Stimulated activated CD8-positive, alpha-beta memory T cell treated with anti-CD3 and anti-CD28 coated beads, Interleukin-7, amount 100 ng/mL, for 1 hour (primary cell): ENCODE measurements at places on chromosomes 5 and 9.

DNA sequence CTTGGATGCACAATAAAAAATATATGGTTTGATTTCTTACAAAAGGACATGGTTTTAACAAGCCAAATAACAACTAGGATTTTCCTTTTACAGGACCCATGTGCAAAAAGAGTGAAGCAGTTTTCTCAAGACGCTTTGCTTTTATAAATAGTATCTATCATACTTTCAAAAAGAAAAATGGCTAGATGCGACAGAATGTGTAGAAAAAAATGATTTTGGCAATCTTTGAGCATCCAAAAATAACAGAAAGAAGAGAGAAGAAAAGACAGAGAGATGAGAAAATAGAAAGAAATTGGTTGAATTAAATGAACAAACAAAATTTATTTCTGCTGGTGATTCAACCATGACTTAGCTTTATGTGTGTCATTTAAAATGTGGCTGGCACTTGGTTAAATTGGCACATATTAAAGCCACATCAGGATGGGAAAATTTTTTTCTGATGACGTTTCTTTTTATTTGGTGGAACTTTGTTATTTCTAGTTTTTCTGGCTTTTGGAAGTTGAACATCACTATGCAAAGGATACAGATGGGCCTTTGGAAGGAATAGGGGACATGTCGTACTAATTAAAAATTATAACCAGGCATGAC, 35.6 kb upstream of the NREP start:
- DNase-seq, result no peak

DNA sequence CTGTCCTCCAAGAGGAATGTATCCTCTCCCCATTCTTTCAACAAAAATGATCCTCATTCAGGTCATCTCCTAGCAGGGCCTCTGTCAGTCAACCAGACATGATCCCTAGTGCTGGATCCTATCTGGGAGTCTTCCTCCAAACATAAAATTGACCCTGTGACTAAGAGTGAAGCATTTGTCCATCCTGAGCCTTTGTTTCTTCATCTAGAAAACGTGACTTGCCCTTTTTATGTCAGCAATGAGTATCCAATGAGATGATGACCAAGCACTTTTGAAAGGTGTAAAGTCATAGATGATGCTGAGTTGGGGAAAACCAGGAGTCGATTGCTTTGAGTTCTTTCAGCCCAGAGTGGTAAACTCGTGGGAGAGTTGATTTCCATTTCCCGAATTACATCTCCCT, 143.3 kb downstream of the CMYA5 start:
- DNase-seq, result no peak

DNA sequence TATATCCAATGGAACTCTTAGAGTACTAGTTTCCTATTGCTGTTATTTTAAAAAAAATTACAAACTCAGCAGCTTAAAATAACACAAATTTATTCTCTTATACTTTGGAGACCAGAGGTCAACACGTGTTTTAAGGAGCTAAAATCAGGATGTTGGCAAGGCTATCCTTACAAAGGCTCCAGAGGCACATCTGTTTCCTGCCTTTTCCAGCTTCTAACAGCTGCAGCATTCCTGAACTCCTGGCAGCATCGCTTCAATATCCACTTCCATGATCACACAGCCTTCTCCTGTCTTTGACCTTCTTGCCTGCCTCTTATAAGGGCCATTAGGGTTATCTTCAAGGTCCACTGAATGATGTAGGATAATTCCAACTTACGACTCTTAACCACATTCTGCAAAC, 92.2 kb upstream of the CCNG1 start:
- no peak for DNase-seq

DNA sequence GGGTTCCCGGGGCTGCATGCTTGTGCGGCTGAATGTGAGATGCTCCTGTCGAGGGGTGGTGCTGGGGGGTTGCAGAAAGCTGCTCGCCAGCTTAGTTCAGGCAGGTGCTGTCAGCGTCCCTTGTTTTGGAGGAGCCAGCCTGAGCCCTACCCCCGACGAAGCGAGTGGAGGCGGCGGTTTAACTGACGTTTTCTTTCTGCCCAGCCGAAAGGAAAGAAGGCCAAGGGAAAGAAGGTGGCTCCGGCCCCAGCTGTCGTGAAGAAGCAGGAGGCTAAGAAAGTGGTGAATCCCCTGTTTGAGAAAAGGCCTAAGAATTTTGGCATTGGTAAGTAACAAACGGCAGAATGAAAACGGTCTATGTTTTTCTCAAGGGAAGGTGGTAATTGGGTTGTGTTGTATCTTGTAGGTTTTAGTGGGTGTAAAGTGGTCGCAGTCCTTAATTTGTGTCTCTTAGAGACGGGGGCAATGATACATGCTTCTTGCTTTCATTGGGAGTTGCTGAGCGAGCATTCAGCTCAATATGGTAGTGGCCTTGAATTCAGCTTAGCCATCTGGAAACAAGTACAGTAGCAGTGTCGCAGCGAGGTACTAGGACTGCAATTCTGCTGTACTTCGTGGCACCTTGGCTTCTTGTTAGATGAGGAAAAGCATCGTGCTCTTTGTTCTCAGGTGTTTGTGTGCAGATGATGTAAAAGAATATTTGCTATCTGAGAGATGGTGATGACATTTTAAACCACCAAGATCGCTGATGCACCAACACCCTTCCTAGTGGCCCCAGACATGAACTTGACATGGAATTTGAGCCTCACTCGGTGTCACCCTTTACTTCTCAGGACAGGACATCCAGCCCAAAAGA, 928 bp downstream of the RPL7A start:
- DNase-seq, result no peak

DNA sequence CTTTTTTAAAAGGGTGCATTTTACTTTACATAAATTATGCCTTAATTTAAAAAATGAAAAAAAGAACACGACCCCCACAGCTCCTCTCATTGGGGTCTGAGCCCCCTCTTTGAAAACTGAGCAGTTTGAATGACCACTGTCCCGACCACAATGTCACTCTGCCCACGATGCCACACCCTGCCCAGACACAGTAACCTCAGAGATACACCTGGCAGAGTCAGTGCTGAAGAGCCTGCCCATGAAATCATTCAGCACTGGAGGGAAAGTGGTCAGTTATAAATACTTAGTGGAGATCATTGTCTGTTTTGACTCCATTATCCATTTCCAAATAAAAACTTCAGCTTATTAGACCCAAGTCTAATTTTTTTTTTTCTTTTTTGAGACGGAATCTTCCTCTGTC, 49.3 kb downstream of the DNAJC21 start:
- DNase-seq, result no peak

GRCh38 chr5:136230176-136230575, 37.2 kb upstream of the SMIM32 start:
- no peak for DNase-seq

- no peak for DNase-seq
These were observed 809 bp downstream of the MCCC2 start for GRCh38 chr5:71587766-71588532.

- no peak for DNase-seq
These were observed 334.6 kb upstream of the TUSC1 start for GRCh38 chr9:26012797-26013196.

GRCh38 chr9:14298601-14299022, 15.3 kb downstream of the NFIB start:
- no peak for DNase-seq

GRCh38 chr5:161311965-161312364, 234.6 kb downstream of the GABRB2 start:
- no peak for DNase-seq

DNA sequence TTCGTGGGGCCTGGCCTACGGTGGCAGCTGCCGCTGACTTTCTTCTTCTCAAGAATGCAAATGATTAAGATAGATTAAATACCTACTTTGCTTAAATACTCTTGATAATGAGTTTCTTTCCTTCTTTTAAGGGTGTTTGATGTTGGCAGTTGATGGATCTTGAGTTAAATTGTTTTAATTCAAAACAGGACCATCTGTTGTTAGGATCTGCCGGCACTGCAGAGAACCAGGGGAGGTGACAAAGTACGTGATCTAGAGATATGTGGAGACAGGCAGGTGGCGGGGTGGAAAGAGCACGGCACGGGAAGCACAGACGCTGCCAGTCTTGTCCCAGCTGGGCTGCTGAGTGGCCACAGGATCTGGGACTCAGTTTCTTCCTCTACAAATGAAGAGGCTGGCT, 37.9 kb downstream of the MED27 start:
- DNase-seq, result no peak

DNA sequence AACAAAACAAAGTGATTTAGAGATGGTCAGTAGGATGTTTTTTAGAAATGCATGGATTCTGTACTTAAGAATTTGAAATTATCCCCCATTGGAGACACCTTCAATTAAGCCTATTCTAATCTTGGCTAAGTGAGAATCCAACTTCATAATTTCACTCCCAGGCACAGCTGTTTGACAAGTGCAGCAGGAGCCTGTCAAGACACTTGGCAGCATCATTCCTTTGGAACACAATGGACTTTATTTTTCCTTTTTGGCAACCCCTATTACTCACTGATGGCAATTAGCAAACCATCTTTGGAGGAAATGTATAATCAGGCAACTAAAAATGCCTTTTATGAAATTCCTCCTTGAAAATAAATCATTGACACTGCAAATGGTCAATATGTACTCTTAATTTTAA, 194.7 kb downstream of the GLIS3 start:
- no peak for DNase-seq

- no peak for DNase-seq
These were observed 16.3 kb downstream of the AGGF1 start for GRCh38 chr5:77046416-77047073.

GRCh38 chr9:132005899-132006298, 73.8 kb downstream of the MED27 start:
- no peak for DNase-seq

- no peak for DNase-seq
These were observed 246.3 kb upstream of the MAP3K1 start for GRCh38 chr5:56569076-56569475.

GRCh38 chr5:10801931-10802666, 41.1 kb upstream of the DAP start:
- DNase-seq, result no peak

DNA sequence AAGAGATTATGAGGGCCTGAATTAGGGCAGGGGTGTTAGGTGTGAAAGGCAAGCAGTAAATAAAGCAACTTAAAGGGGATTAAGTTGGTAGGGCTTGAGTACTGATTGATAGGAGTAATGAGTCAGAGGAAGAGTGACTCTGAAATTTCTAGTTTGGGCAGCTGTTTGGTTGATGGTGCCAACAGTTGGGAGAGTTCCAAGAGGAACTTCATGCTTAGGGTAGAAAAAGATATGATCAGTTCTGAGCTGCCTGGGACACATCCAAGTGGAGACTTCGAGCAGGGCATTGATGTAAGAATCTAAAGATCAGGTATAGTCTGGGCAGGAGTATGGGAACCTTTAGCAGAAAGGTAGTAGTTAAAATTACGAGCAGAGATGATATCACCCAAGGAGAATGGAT, 10.2 kb downstream of the MAMDC2 start:
- no peak for DNase-seq

- no peak for DNase-seq
These were observed 17.0 kb downstream of the BTNL8 start for GRCh38 chr5:180915924-180916323.

DNA sequence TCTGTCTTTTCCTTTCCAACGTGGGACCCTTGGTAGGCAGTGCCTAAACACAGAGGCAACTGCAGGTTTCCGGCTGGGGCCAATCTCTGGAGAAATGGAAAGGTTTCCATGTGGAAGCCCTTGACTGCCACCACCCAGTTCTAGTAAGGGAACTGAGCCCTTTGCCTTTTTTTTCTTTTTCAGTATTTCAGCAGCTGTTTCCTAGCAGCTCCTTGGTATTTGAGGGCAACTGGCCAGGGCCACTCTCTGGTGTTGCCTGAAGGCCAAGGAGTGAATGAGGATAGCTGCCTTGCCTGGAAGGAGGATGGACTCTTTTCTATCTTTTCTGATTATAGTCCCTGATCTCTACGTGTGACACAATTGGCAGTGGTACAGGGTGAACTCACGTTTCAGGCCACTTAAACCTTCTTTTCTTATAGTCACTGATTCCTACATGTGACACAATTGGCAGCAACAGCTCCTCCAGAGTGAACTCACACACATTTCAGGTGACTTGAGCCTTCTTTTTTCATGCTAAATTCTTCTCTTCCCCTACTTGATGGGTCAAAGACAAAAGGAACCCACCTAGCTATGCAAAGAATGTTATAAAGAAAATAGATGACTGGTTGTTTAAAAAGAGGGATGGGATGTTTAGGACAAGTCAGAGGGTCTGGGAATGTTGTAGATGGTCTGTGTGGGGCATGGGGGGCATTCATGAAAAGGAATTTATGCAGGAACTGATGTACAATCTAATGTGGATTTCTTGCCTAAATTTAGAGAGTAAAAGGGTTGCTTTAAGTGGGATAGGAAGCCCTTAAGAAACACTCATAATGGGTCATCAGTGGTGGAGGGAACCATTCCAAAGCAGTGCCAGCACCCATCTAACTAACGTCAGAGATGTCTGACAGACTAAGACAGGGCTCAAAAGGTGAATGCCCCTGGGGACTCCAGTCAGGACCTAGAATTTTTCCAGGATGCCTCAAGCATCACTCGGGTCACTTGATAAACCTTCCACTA, 190.1 kb downstream of the TMEM232 start:
- DNase-seq, result no peak

DNA sequence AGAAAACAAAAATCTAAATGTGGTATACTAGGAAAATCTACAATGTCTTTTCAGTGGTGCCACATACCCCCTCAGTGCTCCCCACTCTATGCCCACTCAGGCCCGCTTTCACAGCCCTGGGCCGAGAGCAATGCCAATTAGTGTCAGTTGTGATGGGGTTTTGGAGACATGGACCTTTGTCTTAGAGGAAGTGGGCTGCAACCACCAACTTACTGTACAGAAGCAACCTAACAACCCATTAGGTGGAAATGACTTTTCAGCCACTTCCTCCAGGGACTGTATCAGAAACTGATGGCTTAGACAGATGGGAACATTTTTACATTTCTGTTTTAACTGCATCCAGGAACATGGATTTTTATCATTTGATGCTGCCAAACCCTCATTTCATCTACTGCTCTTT, 268.0 kb downstream of the BNC2 start:
- DNase-seq, result no peak

- DNase-seq, result no peak
These were observed 16.6 kb downstream of the ZNF608 start for GRCh38 chr5:124729720-124730359.

DNA sequence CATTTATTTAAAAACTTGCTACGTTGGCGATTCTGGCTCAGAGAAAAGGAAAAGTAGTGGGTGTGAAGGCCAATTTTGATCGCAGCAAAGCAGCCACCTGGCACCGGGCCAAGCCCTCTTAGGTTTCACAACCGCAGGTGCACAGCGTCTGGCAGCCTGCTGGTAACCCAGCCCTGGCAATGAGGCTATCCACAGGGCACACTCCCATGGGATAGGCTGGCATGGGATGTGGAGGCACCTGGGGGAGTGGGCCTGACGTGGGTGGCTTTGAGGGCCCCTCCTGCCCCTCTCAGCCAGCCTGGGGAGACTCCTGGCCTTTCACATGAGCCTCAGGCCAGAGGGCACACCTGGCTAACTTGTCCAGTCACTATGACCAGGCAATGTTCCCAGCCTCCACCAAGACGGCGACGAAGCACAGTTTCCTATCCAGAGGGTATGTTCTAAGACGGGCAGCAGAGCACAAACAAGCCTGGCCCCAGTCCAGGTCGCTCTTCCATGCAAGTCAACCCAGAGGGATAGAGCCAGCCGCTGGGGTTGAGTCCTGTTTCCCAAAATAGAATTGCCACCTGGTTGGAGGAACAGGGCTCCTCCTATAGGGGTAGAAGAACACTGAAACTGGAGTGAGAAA, 19.0 kb downstream of the CMBL start:
- no peak for DNase-seq

GRCh38 chr5:149152317-149152746, 11.0 kb downstream of the ABLIM3 start:
- DNase-seq, result no peak
